ENCODE measurements at places on chromosomes 3 and 15.

DNA sequence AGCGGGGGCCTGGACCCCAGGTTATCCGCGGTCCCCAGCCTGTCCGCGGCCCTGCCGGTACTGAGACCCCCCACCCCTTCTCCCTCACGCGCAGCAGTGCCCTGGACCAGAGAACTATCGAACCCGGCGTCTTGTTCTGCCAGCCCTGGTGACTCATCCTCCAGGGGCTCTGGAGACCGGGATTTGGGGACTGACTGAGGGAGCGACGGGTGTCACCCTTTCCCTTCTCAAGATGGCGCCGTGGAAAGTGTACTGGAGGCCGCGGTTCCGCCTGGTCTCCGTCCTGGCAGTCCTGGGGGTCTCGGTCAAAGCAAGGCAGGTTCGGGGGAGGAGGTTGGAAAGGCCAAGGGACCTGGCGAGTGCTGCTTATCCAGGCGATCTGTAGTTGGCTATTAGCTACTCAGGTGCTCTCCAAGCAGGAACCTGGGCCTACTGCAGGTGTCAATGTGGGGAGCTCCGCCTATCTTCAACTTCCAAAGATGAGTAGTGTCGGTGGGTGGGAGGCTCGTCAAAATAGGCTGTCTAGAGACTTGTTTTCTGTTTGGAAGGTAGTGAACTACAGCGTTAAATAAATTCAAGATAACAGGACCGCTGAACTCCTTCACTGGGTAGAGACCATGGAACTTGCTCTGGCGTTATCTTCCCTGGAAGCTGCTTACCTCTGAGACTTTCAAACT lies 790 bp downstream of the RAB5A start:
- DNase-seq = peak; percentile 74

DNA sequence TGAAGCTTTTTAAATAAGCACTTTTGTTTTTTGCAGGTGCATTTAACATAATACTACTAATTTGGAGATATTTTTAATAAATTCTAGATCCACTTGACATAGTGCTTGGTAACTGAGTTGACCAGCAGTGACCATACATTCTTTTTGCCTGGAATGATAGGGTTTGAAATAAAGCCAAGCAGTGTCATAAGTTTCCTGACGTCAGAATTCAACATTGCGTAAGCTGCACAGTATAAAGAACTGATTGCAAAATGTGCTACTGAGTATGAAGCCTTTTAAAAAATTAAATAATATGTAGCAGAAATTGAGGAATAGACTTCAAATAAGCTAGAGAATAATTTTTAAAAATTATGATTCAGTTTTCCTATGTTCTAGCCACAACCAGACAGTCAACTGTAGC lies 454.6 kb upstream of the ARPP21 start:
- no peak for DNase-seq

GRCh38 chr3:186237915-186238314 lies 124.1 kb downstream of the DGKG start:
- DNase-seq = no peak

GRCh38 chr15:101558221-101558941 lies 68.9 kb upstream of the PCSK6 start:
- DNase-seq = no peak

- no peak for DNase-seq
These were observed 783.6 kb downstream of the PDCD6IP start for GRCh38 chr3:34582055-34582454.
